Activated CD4-positive, alpha-beta T cell treated with anti-CD3 and anti-CD28 coated beads, Interleukin-2, amount 50 U/mL, for 4 hours (primary cell): ENCODE measurements at places on chromosomes 6 and 20.

- DNase-seq: no peak
Measured at GRCh38 chr20:37179683-37180524, 556 bp upstream of the MROH8 start.

DNA sequence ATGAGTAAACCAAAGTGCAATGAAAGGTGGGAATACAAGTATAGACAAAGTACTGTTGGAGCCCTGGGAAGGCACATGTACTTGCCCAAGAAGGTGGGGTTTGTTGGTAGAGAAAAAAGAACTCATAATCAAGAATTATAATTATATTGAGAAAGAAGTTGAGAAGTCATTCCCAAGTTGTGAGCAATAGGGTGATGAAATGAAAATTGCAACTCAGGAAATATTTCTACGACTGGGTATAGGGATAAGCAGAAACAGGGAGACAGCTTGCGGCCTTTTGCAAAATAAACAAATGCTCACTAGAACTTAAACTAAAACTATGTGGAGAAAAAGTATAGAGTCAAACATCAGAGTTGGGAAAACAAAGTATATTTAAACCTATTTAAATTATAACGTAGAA is 250.7 kb upstream of the FAM83B start:
- DNase-seq: no peak

GRCh38 chr20:41007481-41007880 is 21.1 kb upstream of the TOP1 start:
- no peak for DNase-seq

- DNase-seq: no peak
Measured at GRCh38 chr6:44228031-44228430, 4.6 kb downstream of the SLC29A1 start.

DNA sequence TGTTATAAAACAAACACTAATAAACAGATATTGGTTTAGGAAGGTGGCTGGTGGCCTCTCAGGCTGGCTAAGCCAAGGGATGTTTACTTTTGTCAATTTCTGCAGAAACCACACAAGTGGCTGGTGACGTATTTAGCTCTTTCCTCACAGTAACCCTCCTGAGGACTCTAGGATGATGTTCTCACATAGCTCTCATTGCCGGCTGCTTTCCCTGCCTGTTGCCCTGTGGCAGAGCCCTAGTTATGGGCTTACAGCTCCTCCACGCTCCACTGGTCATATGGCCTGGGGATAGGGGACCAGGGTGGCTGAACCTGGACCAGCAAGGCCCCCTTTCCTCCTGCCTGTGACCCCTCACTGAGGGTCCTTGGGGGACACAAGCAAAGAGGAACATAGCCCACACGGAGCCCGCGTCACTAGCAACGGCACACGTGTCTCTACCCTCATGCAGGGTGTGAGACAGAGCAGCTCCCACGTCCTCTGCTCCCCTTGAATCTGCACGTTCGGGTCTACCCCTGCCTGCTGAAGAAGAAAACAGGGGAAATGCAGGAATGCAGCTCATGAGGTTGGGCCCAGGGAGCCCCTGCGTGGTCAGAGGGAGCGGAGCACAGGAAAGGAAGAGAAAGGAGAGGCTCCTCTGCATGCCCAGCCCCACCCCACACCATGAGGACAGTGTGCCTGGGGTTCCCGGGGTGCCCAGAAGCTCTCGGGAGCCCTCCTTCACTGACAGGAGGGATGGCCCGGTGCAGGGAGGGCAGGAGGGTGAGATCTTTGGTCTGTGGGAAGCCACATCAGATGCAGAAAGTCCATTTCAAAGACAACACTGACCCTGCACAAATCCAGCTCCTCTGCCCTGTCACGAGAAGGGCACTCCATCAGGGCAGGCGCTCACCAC is 13.9 kb downstream of the RAMACL start:
- DNase-seq: no peak

DNA sequence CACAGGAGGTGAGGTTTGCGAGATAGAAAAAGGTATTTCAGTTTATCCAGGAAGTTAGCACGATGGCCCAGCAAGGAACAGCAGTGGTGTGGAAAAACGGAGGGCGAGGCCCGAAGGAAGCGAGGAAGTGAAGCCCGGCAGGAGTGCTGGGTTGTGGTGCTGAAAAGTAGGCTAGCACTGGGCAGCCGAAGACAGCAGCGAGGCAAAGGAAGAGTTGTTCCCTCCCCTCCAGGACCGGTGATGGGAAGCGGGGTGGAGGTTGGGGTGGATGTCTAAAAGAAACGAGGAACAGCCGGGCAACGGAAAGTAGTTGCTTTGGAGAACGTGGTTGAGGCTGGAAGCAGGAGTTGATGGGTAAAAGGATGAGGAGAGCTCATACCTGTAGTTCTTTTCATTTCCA is 1.4 kb downstream of the METTL24 start:
- no peak for DNase-seq

DNA sequence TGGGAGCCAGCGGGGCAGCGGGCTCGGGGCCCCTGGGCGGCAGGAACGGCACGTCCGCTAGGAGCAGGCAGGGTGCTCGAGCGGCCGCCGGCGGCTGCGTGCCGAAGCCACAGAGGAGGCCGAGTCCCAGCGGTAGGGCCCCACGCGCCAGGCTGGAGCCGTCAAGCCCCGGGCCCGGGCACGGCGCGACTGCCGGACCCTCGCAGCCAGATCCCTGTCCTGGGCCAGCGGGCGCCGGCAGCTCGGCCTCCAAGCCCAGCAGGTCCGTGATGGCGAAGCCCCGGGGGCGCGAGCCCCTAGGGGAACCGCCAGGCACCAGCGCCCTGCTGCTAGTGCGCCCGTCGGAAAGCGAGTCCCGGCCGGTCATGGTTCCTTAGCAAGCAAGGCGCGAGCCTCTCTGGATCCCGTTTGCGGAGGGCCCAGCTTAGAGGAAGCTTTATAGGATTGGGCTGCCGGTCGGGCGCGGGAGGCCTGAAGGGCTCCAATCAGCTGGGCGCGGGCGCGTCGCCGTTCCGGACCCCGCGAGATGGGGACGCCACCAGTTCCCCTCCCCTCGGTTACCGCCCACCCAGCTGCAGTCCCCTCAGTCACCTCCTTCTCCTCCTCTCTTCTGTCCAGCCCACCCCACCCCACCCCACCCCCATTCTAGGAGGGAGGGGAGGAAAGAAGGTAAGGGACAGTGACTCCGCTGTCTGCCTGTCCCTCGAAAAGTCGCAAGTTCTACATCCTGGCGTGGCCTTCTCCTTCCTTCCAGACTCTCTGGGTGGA is at the start of gene VSX1:
Gene VSX1 (minus strand): TSS at position 412 of the 768 bp plus-strand sequence. CDS start 45 bp downstream, at position 367.
- DNase-seq: no peak

DNA sequence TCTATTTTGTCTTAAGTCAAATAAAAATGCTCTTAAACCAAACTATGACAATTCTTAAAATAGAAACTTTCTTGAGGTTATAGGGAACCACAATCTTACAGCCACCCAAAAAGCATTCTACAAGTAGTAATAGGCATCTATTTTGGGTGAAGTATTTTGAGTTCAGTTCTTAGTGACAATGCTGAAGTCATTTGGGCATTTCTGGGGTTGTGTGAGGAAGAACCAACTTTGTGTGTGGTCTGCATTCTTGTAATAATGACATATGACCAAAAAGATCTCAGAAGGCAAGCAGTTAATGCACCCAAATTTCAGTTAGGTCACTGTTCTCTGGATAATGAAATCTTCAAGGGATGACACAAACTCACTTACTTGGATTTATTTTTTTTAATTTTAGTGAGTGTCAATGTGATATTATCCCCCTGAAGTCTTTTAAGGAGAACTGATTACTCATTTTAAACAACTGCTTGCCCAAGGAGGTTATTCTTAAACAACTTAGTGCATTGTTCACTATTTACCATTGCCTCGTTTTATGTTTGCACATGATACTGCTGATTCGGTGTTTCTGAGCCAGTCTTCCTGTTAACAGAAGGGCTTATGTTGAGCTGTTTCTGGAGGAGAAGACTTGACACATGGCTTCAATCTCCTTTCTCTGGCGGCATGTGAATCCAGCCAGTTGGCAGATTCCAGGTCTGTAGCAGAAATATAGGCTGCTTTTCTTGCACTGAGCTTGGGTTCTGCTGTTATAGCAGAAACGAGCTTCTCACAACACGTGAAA is 618.9 kb downstream of the BCKDHB start:
- DNase-seq: no peak

DNA sequence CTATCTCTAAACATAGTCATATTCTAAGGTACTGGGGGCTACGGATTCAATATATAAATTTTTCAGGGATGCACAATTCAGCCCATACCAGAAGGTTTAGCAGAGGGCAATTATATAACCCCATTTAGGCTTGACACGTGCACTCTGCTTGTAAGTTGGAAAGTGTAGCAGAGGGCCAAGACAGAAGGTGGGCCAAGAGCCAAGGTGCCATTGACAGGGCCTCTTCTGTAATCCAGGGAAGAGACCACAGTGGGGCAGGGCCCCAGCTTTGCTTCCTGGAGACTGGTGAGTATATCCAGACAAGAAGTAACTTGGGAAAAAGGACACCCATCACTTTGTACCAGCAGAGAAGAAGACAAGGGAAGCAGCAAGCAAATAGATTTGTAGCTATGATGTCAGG is 672.4 kb upstream of the MARCKS start:
- DNase-seq: no peak

DNA sequence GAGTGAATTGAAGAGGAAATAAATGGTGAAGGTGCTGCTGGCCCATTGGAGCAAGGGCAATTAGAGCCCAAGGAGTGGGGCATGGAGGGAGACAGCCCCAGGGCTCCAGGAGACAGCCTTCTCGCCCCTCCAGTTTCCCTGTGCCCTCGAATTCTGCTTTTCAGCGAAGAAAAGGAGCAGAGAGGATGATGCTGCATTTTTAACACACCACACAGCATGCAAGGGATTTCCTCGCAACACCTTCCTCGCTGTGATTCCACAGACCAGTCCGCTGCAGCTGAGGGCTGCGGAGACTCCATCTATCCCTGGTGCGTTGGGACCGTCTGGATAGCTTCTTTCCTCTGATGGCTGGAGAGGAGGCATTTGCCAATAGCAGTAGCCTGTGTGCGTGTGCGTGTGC is 41.7 kb downstream of the PTCHD4 start:
- no peak for DNase-seq

DNA sequence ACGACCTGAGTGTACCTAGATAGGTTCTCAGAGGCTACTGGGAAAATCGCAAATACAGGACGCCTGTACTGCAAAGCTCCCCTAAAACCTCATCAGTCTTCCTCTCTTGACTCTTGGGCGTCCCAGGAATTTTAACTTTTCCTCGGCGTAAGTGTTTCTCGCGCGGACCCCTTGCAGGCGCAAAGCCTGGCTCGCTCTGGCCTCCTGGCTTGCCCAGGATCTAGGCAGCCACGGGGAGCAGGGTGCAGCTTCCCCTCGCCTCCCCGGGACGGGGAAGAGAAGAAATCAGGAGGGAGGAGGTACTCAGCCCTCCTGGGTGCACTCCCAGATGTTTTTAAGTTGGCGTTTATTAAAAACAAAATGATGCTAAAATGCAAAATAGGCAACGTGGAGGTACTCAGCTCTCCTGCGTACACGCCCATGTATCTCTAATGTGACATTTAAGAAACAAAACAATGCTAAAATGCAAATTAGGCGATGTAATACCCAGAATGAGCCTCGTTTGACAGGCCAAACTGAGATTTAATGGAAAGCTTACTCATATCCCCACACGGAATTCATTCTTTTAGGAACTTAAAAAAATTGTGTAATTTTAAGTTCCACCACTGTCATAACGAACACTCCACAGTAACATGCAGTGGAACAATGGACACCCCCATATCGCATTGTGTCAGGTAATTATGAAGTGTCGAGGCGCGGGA is 1.6 kb upstream of the SOBP start:
- no peak for DNase-seq

- DNase-seq: no peak
Measured at GRCh38 chr6:93992976-93993375, 573.6 kb upstream of the EPHA7 start.

GRCh38 chr6:148523551-148523950 is 180.9 kb downstream of the SASH1 start:
- DNase-seq: no peak
